ENCODE measurements at places on chromosomes 7 and 10.

DNA sequence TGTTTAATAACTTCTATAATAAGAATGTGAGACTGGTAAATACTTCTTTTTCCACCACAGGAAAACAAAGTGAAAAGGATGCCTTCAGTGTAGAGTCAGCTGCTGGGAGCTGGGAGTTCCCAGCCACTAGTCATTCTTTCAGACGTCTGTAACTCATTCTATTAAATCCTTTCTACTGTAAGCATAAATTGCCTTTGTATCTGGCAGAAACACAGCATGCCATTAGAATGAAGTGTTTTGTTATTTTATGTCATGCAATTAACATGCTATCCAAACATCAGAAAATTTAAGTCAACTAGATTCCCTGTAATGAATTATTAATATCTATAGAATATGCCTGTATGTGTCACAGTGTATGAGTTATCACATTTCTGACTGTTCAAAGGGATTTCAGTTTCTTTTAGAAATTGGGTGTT, 14.3 kb downstream of the BPGM start:
- H3K4me1 ChIP-seq, result peaks cover 35% of the 10 kb centered on the region
- no peak overlapping the region for H3K4me3 ChIP-seq
- peak overlapping the region; percentile 76 for H3K27ac ChIP-seq

DNA sequence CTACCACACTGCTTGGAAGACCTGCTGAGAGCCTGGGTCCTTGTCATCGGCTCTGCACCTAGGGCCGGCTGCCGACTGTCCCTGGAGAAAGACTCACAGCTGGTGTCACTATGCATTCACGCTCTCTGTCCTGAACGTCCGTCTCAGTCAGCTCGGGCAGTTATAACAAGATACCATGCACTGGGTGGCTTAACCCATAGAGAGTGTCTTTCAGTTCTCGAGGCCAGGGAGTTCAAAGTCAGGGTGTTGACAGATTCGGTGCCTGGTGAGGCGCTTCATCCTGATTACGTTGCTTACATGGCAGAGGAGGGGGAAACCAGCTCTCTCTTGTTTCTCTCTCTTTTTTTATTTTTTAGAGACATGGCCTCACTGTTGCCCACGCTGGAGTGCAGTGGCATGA, 91.1 kb downstream of the SPDYE5 start:
- H3K4me3 ChIP-seq, result no peak overlapping the region
- peaks cover 19% of the 10 kb centered on the region for H3K36me3 ChIP-seq
- no peaks in the 10 kb centered on the region for H3K27me3 ChIP-seq
- no peaks in the 10 kb centered on the region for H3K4me1 ChIP-seq

DNA sequence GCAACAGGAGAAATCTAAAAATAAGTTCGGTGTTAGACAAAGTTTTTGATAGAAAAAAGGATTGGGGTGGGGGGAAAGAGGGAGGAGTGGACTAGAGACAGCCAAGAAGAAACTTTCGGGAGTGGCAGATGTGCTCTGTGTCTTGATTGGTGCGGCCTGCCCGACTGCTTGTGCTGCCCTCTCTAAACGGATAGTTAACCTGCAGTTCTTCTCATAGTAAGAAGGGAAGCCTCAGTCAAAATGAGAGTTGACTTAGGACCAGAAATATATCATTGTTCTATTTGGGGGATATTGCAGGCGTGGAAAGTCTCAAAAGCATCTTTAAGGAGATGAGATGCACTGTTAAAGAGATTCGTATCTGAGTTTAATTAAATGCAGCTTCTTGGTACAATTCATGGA, 39.3 kb downstream of the UBE3C start:
- no peak overlapping the region for H3K27ac ChIP-seq
- H3K4me3 ChIP-seq, result no peak overlapping the region
- DNase-seq, result no peak
- no peaks in the 10 kb centered on the region for H3K27me3 ChIP-seq
- peaks cover 63% of the 10 kb centered on the region for H3K36me3 ChIP-seq

GRCh38 chr10:117663750-117664149, 121.2 kb downstream of the EMX2 start:
- no peak overlapping the region for H3K4me3 ChIP-seq
- H3K27ac ChIP-seq, result peak overlapping the region; percentile 55
- no peaks in the 10 kb centered on the region for H3K27me3 ChIP-seq
- no peaks in the 10 kb centered on the region for H3K36me3 ChIP-seq
- no peaks in the 10 kb centered on the region for H3K4me1 ChIP-seq

DNA sequence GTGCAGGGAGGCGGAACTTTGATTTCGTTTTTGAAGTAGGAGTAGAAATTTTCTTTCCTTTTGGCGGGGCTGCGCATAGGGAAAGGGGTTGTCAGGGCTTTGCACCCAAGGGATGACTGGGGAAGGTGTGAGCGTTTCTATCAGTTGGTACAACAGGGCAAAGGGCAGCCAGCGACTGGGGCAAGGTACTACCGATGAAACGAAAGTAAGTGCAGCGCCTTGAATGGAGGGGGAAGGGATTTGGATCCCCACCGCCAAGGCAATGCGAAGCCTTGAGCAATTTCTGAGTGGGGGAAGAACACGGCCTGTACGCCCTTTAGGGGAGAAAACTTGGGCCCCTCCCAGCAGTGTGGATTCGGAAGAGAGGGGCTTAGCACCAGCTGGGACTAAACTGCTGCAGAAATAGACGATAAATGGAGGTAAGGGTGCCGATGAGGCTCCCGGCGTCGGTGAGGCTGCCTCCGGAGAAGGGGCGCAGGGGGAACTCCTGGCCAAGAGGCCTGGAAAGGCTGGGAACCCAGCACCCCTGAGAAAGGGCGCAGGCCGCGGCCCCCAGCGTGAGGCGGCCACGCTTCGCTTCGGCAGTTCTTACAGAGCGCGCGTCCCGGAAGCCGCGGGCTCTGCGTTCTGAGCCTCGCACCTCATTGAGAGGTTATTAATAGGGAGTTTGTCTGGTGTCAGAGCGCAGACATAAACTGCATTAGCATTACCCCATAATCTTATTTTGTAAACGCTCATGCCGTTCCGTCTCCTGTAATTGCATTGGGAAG, 10.0 kb upstream of the TLX1 start:
- peaks cover 6% of the 10 kb centered on the region for H3K4me1 ChIP-seq
- no peak overlapping the region for H3K27ac ChIP-seq
- H3K27me3 ChIP-seq, result peaks cover 93% of the 10 kb centered on the region
- peak; percentile 65 for DNase-seq
- H3K4me3 ChIP-seq, result peak overlapping the region; percentile 71

DNA sequence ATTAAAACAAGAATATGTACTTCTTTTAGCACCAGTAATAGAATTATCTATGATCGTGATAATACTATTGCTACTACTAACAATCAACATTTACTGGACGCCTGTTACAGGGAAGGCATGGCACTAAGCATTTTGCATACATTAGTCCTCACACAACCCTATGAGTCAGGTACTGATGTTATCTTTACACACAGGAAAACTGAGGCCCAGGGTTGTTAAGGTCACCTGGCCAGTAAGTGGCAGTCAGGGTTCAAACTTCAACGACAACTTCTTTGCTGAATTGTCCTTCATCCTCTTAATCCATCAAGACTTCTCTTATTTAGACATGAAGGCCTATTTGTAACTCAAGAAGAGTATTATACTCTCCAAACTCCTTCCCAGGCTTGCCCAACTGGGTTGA, 41.9 kb upstream of the ACSL5 start:
- H3K36me3 ChIP-seq, result no peaks in the 10 kb centered on the region
- no peak for DNase-seq
- peaks cover 5% of the 10 kb centered on the region for H3K27me3 ChIP-seq
- H3K4me3 ChIP-seq, result no peak overlapping the region
- H3K4me1 ChIP-seq, result no peaks in the 10 kb centered on the region

- no peak for DNase-seq
- no peak overlapping the region for H3K27ac ChIP-seq
- H3K4me1 ChIP-seq, result peaks cover 19% of the 10 kb centered on the region
- H3K36me3 ChIP-seq, result no peaks in the 10 kb centered on the region
- no peak overlapping the region for H3K4me3 ChIP-seq
- H3K27me3 ChIP-seq, result no peaks in the 10 kb centered on the region
Measured at GRCh38 chr7:94089806-94090205, 85.7 kb upstream of the BET1 start.

- H3K4me3 ChIP-seq, result no peak overlapping the region
- no peak for DNase-seq
- H3K27ac ChIP-seq, result no peak overlapping the region
- no peaks in the 10 kb centered on the region for H3K27me3 ChIP-seq
Measured at GRCh38 chr10:131350660-131351059, 39.1 kb upstream of the TCERG1L start.

DNA sequence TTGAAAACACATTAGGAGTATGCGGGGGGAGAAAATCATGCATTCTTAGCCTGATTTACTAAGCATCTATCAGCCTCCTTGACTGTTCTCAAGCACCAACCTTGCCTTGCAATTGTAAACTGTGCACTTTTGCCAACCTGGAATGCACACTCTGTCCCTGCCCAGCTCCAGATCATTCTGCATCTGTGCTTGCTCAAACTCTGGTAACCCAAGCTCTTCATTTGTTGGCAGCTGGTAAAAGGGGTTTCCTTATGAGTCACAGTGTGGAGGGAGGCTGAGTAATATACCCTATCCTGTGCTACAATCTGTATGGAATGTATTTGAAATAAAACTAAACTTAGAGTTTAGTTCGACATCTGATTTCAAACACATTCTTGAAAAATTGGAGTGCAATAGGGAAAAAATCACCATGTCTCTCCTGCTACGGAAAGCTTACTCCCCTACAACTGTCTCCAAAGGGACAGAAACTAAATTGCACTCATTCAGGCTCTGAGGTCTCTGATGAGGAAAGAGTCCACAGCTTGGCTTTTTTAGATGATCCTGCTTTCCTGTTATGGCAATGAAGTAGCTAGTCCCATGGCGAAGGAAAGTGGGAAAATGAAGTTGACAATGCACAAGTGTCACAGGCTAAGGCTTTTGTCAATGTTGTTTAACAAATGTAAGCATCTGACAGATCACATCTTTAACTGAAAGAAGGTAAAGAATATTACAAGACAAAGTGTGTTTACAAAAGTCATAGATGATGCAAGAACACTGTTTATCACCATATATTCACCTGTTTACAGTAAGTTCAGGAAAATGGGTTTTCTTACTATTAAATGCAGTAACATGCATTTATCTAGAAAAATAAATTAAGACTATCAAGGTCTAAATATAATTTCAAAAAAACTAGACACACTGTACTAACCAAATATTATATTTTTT, 61.9 kb downstream of the TES start:
- peaks cover 38% of the 10 kb centered on the region for H3K4me1 ChIP-seq
- no peaks in the 10 kb centered on the region for H3K36me3 ChIP-seq
- peak overlapping the region; percentile 88 for H3K27ac ChIP-seq
- peak overlapping the region; percentile 27 for H3K4me3 ChIP-seq
- H3K27me3 ChIP-seq, result no peaks in the 10 kb centered on the region

GRCh38 chr10:131630772-131631258, 270.0 kb upstream of the PPP2R2D start:
- no peaks in the 10 kb centered on the region for H3K4me1 ChIP-seq
- H3K4me3 ChIP-seq, result no peak overlapping the region
- no peak for DNase-seq

DNA sequence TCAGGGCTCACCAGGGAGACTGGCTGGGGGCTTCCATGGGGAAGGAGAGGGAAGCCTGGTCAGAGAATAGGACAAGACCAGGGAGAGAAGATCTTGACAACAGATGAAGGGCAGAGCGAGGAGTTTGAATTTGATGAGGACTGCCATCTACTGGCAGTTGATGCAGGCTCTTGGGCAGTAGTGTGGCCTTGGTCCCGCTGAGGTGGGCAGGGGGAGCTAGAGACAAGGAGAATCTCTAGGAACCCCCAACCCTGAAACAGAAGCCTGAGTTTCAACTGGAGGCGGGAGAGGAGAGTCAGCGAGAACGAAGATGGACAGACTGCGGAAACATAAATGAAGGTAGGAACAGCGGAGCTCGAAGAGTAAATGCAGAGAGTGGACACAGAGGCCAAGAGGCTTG, 81.0 kb downstream of the PPP1R3C start:
- no peaks in the 10 kb centered on the region for H3K27me3 ChIP-seq
- H3K27ac ChIP-seq, result no peak overlapping the region
- no peaks in the 10 kb centered on the region for H3K36me3 ChIP-seq
- H3K4me3 ChIP-seq, result peak overlapping the region; percentile 44
- peak; percentile 76 for DNase-seq

- H3K4me1 ChIP-seq, result no peaks in the 10 kb centered on the region
- no peaks in the 10 kb centered on the region for H3K36me3 ChIP-seq
- DNase-seq, result peak; percentile 15
- no peak overlapping the region for H3K27ac ChIP-seq
Measured at GRCh38 chr7:44945479-44945878, 33.3 kb downstream of the MYO1G start.

GRCh38 chr10:1499359-1499957, 237.9 kb downstream of the ADARB2 start:
- no peak overlapping the region for H3K27ac ChIP-seq
- H3K36me3 ChIP-seq, result no peaks in the 10 kb centered on the region
- H3K4me3 ChIP-seq, result no peak overlapping the region

DNA sequence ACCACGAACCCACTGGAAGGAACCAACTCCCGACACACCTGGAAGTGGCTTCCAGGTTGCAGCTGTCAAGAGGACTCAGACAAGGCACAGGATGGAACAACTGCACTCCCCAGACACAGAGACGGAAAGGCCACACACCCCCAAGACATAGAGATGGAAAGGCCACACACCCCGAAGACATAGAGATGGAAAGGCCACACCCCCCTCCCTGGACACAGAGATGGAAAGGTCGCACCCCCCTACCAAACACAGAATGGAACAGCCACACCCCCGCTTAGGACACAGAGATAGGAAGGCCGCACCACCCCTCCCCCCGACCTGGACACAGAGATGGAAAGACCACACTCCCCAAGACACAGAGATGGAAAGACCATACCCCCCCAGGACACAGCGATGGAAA, 7.6 kb downstream of the ZNF511 start:
- H3K27ac ChIP-seq, result no peak overlapping the region
- no peak for DNase-seq
- H3K4me3 ChIP-seq, result no peak overlapping the region
- H3K27me3 ChIP-seq, result no peaks in the 10 kb centered on the region
- H3K4me1 ChIP-seq, result no peaks in the 10 kb centered on the region

DNA sequence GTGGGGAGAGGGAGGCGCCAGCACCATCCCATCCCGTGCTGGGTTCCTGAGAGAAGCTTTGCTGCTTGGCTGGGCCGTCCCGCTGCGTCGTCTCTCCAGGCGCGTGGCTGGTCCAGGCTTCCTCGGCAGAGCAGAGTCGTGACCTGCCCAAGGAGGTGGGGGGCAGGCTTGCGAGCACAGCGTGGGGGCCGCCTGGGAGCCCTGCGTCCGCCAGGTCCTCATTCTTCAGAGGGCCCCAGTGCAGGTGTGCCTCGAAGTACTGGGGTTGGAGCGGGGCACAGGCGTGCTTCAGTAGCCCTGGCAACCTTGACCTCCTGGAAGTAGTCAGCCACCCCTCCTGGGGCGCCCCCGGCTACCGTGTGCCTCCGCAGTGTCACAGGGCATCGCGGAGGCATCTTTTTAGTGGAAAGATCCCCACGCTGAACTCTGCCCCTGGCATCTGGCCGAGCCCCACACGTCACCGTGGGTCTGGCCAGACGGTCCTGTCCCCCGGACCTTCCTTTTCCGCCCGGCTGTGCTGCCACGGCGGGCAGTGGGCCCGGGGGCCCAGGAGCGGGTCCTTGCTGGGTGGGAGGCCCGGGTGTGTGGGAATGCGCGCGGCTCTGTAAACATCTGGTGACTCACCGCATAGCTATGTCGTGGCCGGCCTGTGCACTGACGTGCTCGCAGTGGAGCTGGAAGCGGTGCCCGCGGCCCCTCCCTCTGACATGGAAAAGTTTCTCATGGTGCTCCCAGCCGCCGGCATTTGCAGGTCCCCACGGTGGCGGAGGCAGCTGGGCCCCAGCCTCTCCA, 6.4 kb downstream of the MAFK start:
- H3K27me3 ChIP-seq, result no peaks in the 10 kb centered on the region
- peak; percentile 100 for DNase-seq
- H3K4me3 ChIP-seq, result peak overlapping the region; percentile 78
- peak overlapping the region; percentile 99 for H3K27ac ChIP-seq

Data from osteoblast (primary cell).